Occipital lobe (tissue), 3 donors: ENCODE measurements at places on chromosomes 3 and 15. TPM values are rescaled to one million over a fixed set of nuclear protein-coding genes. Genes with fewer than 3 reads are reported as not detected.

LINGO1 gene
- 45.7 TPM for total RNA-seq

SLC2A2 gene
- total RNA-seq: not detected

GRCh38 chr3:17747890-17748247 lies 5.4 kb upstream of the TBC1D5 start:
- DNase-seq: no peak

- DNase-seq: no peak
These were observed 510.6 kb upstream of the PPP2R3A start for GRCh38 chr3:135454890-135455289.

NMNAT3 gene
- total RNA-seq: 2.3 TPM
